Fibroblast of skin of right biceps (primary cell): ENCODE measurements at places on chromosomes 3 and 15.

- DNase-seq = peak; percentile 64
These were observed 154.1 kb upstream of the GOLIM4 start for GRCh38 chr3:168249550-168250414.

DNA sequence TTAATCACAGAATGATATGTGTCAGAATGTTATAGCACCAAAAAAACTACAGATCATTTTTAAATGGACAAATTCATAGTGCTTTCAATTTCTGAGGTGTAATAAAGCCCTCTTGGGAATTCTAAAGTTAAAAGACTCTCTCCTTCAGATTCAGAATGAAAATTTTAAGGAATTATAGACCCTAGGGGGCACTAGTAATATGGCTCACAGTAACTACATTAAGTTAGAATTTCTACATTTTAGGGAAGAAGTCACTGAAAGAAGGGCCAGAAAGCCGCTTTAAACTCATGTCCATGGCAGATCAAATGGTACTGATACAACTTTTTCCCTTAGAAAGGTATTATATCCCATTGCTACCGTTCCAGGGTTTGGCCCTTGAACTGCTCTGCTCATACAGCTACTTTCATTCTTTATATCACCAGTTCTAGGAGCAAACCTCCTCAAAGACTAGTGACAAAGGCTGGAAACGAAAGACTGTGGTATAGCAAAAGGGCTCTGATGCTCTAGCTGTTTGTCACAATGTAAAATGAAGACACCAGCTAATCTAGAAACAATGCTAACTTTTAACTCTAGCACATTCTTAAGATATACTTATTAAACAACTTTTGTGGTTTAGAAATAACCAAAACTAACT, 18.1 kb downstream of the DAZL start:
- peak; percentile 43 for DNase-seq

GRCh38 chr15:29101491-29101890, 168.1 kb downstream of the NSMCE3 start:
- DNase-seq = no peak

- DNase-seq = peak; percentile 0
These were observed 680.7 kb upstream of the GRM7 start for GRCh38 chr3:6180171-6180570.

DNA sequence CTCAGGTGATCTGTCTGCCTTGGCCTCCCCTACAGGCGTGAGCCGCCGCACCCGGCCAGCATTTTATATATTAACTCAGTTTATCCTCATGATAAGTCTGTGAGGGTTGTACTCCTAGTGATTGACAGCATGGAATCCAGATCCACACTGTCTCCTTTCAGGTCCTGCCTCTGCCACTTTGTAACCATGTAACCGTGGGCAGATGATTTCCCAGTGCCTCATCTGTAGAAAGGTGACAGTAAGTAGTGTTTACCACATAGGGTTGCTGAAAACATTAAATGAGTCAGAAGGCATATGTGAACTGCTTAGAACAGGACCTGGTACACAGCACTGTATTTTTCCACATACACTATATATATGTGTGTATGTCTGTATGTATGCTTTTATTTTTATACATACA, 2.4 kb downstream of the FYTTD1 start:
- DNase-seq = no peak
